ENCODE measurements at places on chromosomes 3 and 15.

DNA sequence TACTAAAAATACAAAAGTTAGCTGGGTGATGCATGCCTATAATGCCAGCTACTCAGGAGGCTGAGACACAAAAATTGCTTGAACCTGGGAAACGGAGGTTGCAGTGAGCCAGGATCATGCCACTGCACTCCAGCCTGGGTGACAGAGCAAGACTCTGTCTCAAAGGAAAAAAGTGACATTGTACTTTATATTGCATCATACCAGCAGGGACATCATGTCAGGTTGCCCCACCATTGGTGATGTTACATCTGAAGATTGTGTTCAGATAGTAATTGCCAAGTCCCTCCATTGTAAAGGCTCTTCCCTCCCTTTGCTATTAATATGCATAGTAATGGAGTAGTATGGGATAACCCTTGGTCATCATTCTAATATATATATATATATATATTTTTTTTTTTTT is 44.8 kb downstream of the FOXL2 start:
- no peak for DNase-seq

- peak; percentile 16 for DNase-seq
Measured at GRCh38 chr3:31550452-31551251, 17.9 kb downstream of the STT3B start.

DNA sequence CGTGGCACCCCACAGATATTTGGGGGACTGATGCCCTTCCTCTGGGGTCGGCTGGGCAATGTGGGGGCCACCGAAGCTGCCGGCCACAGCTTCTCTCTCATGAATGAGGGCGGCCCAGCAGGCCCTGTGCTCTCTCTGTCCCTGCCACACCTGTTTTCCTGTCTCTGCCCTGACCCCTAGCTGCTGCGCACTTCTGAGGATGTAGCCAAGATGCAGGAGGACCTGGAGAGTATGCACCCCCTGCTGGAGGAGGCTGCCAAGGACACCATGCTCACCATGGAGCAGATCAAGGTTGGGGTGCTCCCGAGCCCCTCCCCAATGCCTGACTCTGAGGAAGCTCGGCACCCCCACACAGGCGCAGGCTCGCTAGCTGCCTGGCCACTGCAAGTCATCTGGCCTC is 59.7 kb downstream of the SEMA3G start:
- DNase-seq: no peak

DNA sequence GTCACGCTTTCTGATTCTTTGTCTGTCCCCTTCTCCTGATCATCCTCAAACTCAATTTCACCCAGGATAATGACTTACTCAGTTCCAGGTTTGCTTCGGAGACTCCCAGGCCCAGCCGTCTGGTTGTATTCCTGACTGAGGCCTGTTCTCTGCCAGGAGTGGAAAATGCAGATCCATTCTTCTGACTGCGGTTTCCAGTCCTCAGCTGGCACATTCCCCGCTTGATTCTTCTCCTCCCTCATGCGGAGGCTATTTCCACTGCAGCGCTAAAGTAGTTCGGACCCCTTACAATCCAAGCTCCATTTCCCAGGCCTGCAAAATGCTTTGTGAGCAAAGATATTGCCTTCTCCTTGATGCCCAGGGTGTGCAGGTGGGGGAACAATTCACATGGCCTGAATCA is 47.2 kb upstream of the GALNT15 start:
- DNase-seq: no peak

- no peak for DNase-seq
Measured at GRCh38 chr3:49513494-49514124, 40.7 kb upstream of the BSN start.

DNA sequence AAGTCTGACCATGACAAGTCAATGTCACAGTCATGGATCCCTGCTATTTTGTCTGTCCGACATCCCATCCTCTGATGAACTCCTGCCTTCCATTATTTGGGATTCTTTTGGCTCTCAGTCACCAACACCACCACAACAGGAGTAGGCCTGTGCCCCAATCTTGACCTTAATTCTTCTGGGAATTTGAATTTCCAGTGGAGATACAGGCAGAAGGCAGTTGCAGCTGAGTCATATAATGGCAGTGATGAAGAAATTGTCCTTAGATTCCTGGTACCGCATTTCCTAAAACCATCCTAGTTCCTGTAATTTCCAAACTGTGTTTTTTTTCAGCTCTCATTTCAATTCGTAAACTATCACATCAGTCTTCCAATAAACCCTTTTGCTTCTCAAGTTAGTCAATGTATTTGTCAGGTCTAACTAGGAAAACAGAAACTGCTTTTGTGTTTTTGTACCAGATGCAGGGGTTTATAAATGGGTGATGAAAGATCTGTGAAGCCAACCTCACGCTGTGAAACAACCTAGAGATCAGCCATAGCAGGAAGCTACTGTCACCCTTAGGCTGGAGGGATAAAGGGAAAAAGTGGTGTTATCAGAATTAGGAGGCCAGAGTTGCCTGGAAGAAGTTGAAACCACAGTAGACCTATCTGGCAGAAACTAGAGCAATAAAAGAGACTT is 126.3 kb upstream of the TMEM108 start:
- DNase-seq: no peak

DNA sequence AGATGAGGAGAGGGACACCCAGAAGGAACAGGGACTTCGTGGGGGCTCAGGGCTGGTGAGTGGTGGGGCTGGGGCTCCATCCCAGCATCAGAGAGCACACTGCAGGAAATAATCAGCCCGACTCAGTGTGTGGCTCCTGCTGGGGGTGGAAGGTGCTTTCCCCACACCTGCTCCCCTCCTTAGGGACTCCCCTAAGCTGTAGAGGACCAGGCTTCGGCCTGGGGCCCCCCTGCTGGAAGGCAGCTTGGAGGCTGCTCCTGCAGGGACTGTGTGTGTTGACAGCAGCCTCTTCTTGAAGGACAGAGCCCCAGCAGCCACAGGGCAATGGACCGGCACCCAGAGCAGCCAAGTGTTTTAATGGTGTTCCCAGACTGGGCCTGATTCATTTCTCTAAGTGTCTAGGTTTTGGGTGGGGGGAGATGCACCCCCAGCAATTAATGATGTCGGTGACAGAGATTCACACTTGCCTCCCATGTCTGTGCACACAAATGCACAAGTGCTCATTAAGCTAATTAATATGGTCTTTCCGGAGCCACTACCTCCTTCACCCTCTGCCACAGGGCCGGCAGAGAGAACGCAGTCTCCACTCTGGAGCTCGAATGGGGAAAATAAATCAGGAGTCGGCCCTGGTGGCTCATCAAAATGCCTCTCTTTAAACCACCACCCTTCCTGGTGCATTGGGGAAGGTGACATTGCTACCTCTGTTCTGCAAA is 16.9 kb upstream of the FGD5 start:
- DNase-seq: no peak
